ENCODE measurements at places on chromosomes 3 and 15.

GRCh38 chr3:157436583-157437291 is at the start of gene PTX3:
PTX3 (plus strand) TSS chr3:157436850; CDS start chr3:157436934, 84 bp downstream.
- DNase-seq: no peak

DNA sequence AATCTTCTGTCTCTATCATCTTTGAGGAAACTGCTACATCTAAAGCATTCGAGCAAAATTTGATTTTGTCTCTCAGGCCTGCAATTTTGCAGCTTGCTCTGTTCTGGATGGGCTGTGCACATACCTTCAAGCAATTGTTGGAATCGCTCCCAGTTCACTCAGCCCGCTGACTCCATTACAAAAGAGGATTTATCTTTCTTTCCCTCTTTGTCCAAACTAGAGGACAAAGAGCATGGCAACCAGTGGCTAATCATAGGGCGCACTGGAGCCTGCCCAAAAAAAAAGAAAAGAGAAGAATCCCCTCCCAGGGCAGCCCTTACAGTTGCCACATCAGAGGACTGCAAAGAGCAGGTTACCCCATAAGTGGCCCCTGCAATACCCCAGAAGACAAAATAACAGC is 49.0 kb upstream of the DUT start:
- DNase-seq: no peak

DNA sequence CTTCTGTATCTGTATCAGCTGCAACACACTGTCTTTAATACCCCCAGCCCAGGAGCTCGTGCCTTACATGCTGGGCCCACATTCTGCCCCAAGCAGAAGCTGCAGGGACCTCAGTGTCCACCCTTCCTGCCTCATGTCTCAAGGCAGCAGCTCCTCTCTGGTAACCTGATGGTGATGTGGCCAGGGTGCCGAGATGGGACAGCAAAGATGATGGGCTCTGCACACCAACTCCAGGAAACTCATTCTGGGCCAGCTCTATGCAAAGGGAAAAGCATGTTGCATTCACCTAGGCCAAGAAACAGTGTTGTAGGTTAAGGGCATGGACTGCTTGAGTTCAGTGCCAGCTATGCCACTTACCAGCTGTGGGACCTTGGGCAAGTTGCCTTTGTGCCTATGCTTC is 79.5 kb upstream of the PRR23C start:
- no peak for DNase-seq

- DNase-seq: no peak
These were observed 118.9 kb downstream of the OXNAD1 start for GRCh38 chr3:16383864-16384263.

DNA sequence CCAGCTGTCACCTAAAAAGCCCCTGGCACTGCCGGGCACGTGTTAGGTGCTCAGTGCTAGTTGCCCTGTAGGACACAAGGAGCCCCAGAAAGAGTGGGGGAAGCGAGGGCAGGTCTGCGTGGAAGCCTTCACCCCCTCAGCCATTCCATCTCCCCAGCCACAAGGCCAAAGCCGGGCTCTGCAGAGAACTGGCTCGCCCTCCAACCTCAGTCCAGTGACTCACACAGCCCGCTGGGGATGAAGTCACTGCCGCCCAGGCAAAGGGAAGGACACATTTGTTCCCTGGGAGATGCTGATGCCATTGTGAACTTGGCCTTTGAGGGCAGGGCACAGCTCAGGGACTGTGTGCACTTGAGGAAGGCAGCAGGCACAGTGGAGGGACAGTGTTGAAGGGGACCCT is 48.1 kb downstream of the IQSEC1 start:
- no peak for DNase-seq

GRCh38 chr3:136788154-136788553 is 30.8 kb upstream of the SLC35G2 start:
- no peak for DNase-seq

- no peak for DNase-seq
These were observed 52.4 kb downstream of the LHFPL4 start for GRCh38 chr3:9501226-9501625.

DNA sequence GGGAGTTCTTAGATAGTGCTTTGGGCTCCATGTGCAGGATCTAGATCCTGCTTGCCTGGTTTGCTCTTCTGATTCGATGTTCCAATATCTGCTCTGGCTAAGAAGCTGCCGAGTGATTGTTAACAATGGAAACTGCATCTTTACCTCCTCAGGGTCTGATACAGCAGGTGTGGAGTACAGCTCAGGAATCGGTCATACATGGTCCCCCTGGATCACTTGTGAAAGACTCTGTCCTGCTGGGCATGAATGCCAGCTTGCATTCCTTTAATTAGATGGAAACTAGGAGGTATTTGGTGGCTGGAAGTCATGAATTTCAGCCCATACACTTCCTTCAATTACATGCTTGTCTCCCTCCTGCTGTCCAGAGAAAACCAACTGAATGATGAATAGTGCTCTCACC is 95.3 kb downstream of the CHRNA7 start:
- no peak for DNase-seq

DNA sequence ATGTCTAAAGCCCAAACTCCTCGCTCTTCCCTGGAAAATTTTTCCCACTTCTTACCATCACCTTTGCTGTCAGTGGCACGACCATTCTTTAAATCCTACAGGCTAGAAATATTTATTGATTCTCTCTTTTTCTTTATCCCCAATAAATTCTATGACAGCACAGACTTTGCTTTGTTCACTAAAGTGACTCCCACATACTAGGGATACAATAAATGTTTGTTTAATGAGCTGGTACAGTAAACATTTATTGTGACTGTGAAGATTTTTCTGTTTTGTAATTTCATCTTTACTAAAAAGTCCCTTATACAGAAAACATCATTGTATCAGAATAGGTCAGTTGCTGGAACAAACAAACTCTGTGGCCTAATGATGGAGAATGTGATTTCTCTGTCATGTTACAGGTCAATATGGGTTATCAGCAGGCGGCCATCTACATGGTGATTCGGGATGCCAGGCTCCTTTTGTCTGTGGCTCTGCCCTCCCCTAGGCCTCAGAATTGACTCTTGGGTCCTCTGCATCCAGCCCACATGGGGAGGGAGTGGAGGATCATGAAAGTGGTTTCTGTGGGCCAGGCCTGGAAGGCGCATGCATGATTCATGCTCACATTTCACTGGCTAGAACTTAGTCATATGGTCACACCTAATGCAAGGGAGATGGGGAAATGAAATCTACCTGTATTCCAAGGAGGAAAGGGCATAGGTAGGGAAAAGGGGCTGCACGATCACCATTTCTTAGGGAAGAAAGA is 22.7 kb upstream of the KNG1 start:
- DNase-seq: no peak

DNA sequence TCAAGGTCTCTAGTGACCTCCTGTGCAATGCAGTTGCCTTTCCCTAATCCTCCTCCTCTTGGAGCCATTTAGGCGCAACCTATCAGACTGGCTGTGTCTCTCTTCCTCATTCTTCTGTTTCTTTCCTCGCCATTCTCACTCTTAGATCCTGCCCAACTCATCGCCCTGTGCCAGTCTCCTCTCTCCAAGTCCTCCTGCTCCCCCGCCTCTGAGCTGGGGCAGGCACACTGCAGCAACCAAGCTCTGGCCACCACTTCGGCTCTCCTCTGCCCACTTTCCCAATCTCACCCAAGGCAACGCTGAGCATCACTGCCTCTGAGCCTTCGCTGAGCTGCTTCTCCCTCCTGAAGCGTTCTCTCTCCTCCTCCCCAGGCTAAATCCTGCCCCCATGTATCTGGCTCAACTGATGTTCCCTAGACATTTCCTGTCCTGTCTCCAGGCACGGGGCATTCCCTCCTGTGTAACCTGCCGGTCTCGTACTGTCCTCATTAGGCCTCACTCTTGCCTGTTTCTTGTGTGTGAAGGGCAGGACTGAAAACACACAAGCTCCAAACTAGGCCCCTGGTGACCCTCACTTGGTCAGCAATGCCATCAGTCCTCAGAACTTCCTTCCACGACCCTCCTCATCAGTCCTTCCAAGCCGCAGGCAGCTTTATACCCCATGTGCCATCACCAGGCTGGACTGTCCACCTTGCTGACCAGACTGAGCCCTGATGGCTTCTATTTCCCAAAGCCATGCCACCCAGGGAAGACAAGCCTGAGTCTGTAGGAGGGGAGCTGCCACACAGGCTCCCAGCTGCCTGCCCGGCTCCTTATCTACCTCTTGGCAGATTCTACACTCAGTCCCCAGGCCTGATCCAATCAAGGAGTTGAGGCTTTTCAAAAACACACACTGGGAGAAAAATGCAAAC is 85.6 kb downstream of the SEC22A start:
- DNase-seq: no peak

- DNase-seq: no peak
These were observed 96.4 kb downstream of the NAALADL2 start for GRCh38 chr3:174955513-174956016.

DNA sequence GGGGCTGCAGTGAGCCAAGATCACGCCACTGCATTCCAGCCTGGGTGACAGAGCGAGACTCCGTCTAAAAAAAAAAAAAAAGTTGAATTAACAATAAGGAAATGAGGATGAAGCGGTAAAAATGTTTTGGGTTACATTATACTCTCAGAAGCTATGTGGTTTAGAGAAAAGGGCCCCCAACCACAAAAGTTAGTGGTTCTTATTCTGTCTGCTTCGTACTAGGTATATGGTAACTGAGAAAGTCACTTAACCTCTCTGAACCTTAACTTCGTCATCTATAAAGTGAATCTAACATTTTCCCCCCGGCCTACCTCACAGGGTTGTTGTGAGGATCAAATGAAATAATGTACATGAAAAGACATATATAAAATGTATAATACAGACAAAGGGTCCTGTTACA is 38.4 kb upstream of the EHHADH start:
- no peak for DNase-seq

DNA sequence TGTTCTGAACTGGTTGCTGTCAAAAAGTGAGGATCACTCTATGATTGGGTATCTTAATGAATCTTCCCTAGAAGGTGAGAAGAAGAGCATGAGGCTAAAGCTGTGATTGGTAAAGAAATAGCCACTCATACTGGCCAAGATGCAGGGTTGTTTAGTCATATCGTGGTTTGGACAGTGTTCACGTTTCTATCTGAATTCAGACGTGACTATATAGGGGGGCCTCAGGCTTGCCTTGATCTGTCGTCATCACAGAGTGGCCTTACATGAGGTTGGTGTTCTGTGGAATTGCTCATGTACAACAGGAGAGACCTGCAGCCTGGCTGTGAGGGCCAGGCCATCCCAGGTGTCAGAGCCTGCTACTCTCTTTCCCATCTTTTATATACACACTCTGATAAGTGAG is 12.4 kb downstream of the RTP2 start:
- DNase-seq: no peak

DNA sequence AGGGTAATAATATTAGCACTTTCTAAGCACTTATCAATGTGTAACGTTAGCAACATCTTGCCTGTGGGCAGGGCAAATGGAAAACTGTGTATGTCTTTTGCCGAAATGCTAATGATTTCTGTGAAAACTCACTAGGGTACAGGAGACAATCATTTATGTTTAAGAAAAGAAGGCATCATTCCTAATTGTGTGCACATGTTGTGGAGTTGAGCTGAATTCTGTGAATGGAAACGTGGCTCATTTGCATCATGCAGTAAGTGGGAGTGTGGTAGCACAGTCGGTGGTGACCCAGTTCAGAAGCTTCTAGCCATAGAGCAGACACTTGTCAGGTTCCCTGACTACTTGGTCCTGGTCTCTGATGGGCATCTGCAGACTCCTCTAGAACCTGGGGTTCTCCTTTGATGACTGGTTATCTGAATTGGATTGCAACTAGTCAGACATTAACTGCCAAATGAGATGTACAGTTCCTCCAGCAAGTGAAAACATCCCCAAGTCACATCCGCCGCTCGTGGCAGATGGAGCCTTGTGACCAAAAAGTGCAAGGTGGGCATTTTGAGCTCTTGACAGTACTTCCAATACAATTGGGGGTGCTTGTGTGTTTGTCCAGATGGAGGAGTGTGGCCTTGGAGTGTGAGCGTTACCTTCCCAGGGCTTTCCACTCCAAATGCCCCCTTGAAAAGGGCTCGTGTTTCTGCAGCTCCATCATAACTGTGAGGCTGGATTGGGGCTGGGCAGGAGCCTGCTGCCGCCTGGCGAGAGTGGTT is 21.5 kb downstream of the MRPS25 start:
- no peak for DNase-seq
